Adrenal gland (tissue), 19 donors: ENCODE measurements at places on chromosomes 1 and 21. TPM values are rescaled to one million over a fixed set of nuclear protein-coding genes. Genes with fewer than 3 reads are reported as not detected.

DNA sequence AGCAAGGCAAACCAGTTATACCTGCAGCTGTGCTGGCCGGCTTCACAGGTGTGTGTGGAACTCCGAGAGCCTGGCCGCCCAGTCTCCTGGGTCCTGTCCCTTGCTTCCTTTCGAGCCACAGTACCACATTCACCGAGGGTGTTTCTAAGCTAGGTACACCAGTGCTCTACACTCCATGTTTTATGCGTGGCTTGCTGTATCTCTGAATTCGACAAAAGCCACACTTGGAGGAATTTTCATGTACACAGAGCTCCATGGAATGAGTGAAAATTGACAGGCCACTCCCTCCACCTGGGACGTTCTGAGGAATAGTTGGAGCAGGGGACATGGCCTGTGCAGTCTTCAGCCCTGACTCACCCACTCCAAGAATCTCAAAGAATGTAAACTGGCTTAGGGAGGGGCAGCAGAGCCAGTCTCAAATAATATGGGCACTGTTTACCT, 14.0 kb downstream of the ETS2 start:
- H3K27ac ChIP-seq, result no peak overlapping the region
- DNase-seq, result no peak
- peaks cover 95% of the 10 kb centered on the region for H3K36me3 ChIP-seq
- H3K4me3 ChIP-seq, result no peak overlapping the region
- peaks cover 4% of the 10 kb centered on the region for H3K4me1 ChIP-seq
- H3K27me3 ChIP-seq, result no peaks in the 10 kb centered on the region

GRCh38 chr1:212916481-212917133, 33.7 kb upstream of the VASH2 start:
- H3K4me3 ChIP-seq, result no peak overlapping the region
- H3K27me3 ChIP-seq, result no peaks in the 10 kb centered on the region
- H3K27ac ChIP-seq, result no peak overlapping the region
- H3K36me3 ChIP-seq, result no peaks in the 10 kb centered on the region
- no peaks in the 10 kb centered on the region for H3K4me1 ChIP-seq

DNA sequence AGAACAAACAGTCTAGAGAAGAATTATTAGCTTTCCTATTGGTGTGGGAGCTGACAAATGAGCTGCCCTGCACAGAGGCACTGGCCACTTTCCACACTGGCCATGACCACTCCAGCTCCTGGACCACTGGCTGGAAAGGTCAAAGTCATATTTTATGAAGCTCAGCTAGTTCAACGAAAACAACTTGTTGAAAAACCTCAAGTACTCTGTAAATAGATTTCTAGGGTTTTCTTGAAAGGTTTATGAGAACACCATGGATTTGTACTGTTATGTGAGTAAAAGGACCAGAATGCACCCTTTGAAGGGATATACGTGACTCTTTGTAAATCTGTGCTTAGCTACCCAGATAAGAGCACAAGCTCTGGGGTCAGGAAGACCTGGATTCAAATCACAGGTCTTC, 54.5 kb upstream of the FGGY start:
- DNase-seq, result no peak
- no peak overlapping the region for H3K27ac ChIP-seq
- no peaks in the 10 kb centered on the region for H3K4me1 ChIP-seq
- H3K27me3 ChIP-seq, result no peaks in the 10 kb centered on the region

- no peak overlapping the region for H3K27ac ChIP-seq
- DNase-seq, result no peak
- H3K4me1 ChIP-seq, result no peaks in the 10 kb centered on the region
- H3K27me3 ChIP-seq, result no peaks in the 10 kb centered on the region
- H3K36me3 ChIP-seq, result no peaks in the 10 kb centered on the region
These were observed 197.7 kb downstream of the CRB1 start for GRCh38 chr1:197465528-197466327.

- no peaks in the 10 kb centered on the region for H3K36me3 ChIP-seq
- no peaks in the 10 kb centered on the region for H3K27me3 ChIP-seq
- no peak overlapping the region for H3K4me3 ChIP-seq
- H3K27ac ChIP-seq, result no peak overlapping the region
- no peak for DNase-seq
- no peaks in the 10 kb centered on the region for H3K4me1 ChIP-seq
These were observed 10.1 kb upstream of the FGR start for GRCh38 chr1:27645071-27645415.

GRCh38 chr1:175744833-175745232, 1.4 kb upstream of the TNR start:
- H3K36me3 ChIP-seq, result no peaks in the 10 kb centered on the region
- no peak for DNase-seq
- no peak overlapping the region for H3K4me3 ChIP-seq
- no peaks in the 10 kb centered on the region for H3K4me1 ChIP-seq

DNA sequence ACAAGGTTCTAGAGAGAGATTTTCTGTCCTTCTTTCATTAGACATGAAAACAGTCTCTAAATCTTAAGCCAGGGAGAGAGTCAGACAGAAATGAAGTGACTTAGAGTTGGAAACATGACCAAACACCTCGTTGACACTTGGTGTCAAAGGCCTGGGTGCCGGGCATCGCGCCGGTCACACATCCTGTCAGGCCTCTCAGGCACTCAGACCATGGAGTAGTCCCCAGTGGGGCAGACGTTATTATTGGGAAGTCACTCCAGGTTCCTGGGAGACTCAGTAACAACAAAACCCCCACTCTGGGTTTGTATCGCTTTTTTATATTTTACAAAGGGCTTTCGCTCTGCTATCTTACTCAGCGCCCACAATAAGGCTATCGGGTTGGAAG, 25.8 kb downstream of the KCNN3 start:
- H3K27me3 ChIP-seq, result no peaks in the 10 kb centered on the region
- no peak overlapping the region for H3K27ac ChIP-seq
- no peak for DNase-seq
- peaks cover 14% of the 10 kb centered on the region for H3K4me1 ChIP-seq
- no peaks in the 10 kb centered on the region for H3K36me3 ChIP-seq

DNA sequence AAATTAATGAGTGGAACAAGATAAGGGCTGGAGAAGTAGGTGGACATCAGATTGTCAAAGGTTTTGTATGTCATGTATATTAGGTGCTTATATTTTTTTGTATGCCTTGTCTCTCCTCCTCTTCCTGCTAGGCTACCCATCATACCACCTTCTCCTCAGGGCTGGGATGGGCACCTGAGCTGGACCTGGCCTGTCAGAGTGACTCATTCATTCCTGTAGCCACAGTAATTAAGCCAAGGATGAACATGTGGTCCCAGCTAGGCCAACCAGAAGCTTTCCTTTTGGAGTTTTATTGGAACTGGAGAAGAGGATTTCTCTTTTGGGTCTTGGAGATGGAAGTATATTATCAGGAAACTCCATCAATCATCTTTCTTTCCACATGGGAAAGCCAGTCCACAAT, 21.2 kb downstream of the PTGS2 start:
- DNase-seq, result no peak
- no peak overlapping the region for H3K27ac ChIP-seq
- no peaks in the 10 kb centered on the region for H3K27me3 ChIP-seq
- H3K36me3 ChIP-seq, result no peaks in the 10 kb centered on the region
- no peak overlapping the region for H3K4me3 ChIP-seq
- H3K4me1 ChIP-seq, result peaks cover 5% of the 10 kb centered on the region

- H3K4me3 ChIP-seq, result no peak overlapping the region
- no peak for DNase-seq
- H3K36me3 ChIP-seq, result no peaks in the 10 kb centered on the region
- H3K27me3 ChIP-seq, result no peaks in the 10 kb centered on the region
- peaks cover 45% of the 10 kb centered on the region for H3K4me1 ChIP-seq
These were observed 43.2 kb downstream of the YARS1 start for GRCh38 chr1:32773764-32774463.

- H3K27me3 ChIP-seq, result no peaks in the 10 kb centered on the region
- no peaks in the 10 kb centered on the region for H3K4me1 ChIP-seq
- no peak for DNase-seq
- H3K4me3 ChIP-seq, result peak overlapping the region; percentile 45
- H3K36me3 ChIP-seq, result no peaks in the 10 kb centered on the region
These were observed 256 bp upstream of the TARBP1 start for GRCh38 chr1:234479310-234479559.

- H3K27me3 ChIP-seq, result no peaks in the 10 kb centered on the region
- no peaks in the 10 kb centered on the region for H3K4me1 ChIP-seq
- peak; percentile 37 for DNase-seq
- H3K27ac ChIP-seq, result peak overlapping the region; percentile 43
- no peaks in the 10 kb centered on the region for H3K36me3 ChIP-seq
These were observed 75.1 kb downstream of the PHTF1 start for GRCh38 chr1:113684153-113684541.

- DNase-seq, result no peak
- H3K36me3 ChIP-seq, result no peaks in the 10 kb centered on the region
- peaks cover 3% of the 10 kb centered on the region for H3K27me3 ChIP-seq
These were observed 69.5 kb downstream of the PLD5 start for GRCh38 chr1:242455052-242455361.

DNA sequence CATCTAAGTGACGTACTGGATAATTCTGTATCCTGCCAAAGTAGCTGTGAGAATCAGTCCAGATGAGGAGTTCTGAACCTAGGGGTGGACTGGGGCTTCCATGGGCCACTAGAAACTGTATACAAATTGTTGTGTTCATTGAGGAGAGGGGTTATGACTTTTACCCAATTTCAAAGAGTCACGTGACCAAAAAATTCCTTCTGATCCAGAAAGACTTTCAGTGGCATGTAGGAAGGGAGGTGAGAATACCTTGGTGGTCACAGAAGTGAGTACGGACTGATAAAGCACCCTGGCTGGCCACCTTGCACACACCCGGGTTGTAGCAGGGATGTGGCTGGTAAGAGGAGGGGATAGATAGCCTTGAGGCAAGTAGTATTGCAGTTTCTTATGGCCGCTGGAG, 60.4 kb downstream of the BCAR3 start:
- DNase-seq, result no peak
- H3K4me3 ChIP-seq, result no peak overlapping the region
- H3K36me3 ChIP-seq, result no peaks in the 10 kb centered on the region
- peaks cover 16% of the 10 kb centered on the region for H3K4me1 ChIP-seq
- H3K27me3 ChIP-seq, result no peaks in the 10 kb centered on the region

DNA sequence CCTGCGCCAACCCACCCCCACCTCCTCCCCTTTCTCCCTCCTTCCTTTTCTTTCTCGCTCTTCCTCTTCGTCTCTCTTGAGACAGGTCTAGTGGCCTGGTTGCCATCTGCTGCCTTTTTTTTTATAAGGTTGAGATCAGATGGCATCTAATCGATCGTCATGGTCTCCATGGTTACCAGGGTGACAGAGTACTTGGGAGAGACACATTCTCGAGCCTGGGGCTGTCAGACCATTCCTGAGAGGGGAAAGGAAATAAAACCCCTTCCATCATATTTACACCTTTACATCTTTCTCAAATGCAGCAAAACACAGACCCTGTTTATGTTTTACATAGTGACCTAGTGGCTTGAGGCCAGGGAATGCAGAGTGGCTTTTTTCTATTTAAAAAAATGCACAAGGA, 53.5 kb upstream of the SLC22A15 start:
- no peaks in the 10 kb centered on the region for H3K4me1 ChIP-seq
- DNase-seq, result no peak
- H3K27me3 ChIP-seq, result no peaks in the 10 kb centered on the region
- no peaks in the 10 kb centered on the region for H3K36me3 ChIP-seq
- H3K4me3 ChIP-seq, result no peak overlapping the region

- peak within 1 kb of the TSS; percentile 34 for H3K27ac ChIP-seq
- H3K36me3 ChIP-seq, result no peaks in the 10 kb centered on the region
- H3K4me1 ChIP-seq, result no peaks in the 10 kb centered on the region
- H3K27me3 ChIP-seq, result no peaks in the 10 kb centered on the region
- no peak within 1 kb of the TSS for H3K4me3 ChIP-seq
These were observed at the start of gene CHRNB2 for GRCh38 chr1:154567386-154568156. CHRNB2 (plus strand) TSS chr1:154567778; CDS start chr1:154568045, 267 bp downstream.

GRCh38 chr1:229972600-229973296, 94.3 kb upstream of the GALNT2 start:
- H3K27ac ChIP-seq, result no peak overlapping the region
- DNase-seq, result no peak
- no peaks in the 10 kb centered on the region for H3K27me3 ChIP-seq
- H3K36me3 ChIP-seq, result no peaks in the 10 kb centered on the region

DNA sequence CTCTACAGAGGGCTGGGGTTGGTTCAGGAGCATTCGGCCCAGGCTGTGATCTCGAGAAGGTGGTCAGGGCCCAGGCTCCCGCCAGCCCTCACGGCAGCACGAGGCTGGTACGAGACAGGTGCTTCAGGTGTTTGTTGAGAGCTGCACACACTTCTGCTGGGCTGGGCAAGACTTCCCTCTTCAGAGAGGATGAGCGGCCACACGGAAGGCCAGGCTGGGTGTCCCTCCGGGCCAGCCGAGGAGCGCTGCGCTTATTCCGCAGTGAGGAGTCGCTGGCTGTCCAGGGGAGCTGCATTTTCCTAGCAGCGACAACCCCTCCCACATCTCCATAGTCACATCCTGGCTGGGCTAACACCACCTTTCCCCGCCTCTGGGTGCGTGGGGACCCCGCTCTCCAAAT, 50.5 kb downstream of the PDE9A start:
- no peaks in the 10 kb centered on the region for H3K36me3 ChIP-seq
- no peaks in the 10 kb centered on the region for H3K27me3 ChIP-seq
- no peak overlapping the region for H3K4me3 ChIP-seq
- peak overlapping the region; percentile 56 for H3K27ac ChIP-seq
- no peak for DNase-seq

- no peak overlapping the region for H3K4me3 ChIP-seq
- H3K27ac ChIP-seq, result no peak overlapping the region
- H3K36me3 ChIP-seq, result no peaks in the 10 kb centered on the region
- DNase-seq, result no peak
- no peaks in the 10 kb centered on the region for H3K4me1 ChIP-seq
These were observed 55.2 kb downstream of the PUM1 start for GRCh38 chr1:31010086-31010989.

Gene TRIM17
- not detected for polyA plus RNA-seq

Gene HAO2
- 1.8 TPM for polyA plus RNA-seq

Gene S100A3
- 1.9 TPM for polyA plus RNA-seq

Gene HPCAL4
- 1.1 TPM for polyA plus RNA-seq

Gene NLRP3
- polyA plus RNA-seq, result 1.4 TPM

Gene FAM131C
- 5.0 TPM for polyA plus RNA-seq
